LNCaP clone FGC (cell line): ENCODE measurements at places on chromosomes 13 and 19.

DNA sequence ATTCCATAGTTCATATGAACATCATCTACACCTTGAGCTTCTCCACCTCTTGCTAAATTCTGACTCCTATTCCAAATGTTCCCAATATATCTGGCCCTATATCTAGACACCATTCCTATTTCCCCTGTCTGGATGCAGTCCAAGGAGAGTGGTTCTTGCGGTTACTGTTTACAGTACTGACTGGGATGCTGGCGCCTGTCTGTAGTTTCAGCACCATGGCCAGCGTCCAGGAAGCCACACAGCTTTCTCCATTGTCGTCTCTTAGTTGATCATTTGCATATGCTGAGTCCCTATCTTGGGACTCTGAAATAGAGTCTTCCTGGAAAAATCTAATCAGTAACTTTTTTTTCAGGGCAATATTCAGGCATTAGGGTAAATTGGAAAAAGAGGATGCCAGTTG, 14.9 kb downstream of the LAIR2 start:
- peak; percentile 38 for DNase-seq

DNA sequence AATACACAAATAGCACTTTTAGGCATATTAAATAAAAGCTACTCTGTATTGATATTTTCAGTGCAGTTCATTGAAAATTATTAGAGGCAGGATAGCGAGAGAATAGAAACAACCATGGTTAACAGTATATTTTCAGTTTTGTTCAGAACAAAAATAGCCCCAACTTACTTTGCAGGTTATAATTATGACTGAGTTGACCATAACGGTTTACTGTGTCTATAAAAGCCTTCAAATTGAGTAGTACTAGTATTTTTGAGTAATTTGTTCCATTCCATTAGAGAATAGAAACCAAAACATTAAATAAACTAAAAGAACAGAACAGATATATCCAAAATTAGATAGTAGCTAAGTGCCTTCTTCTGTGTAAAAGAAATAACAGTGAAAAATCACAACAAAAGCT, 1108.4 kb upstream of the PCDH20 start:
- no peak for DNase-seq

GRCh38 chr13:80012251-80012650, 328.7 kb downstream of the SPRY2 start:
- no peak for DNase-seq

DNA sequence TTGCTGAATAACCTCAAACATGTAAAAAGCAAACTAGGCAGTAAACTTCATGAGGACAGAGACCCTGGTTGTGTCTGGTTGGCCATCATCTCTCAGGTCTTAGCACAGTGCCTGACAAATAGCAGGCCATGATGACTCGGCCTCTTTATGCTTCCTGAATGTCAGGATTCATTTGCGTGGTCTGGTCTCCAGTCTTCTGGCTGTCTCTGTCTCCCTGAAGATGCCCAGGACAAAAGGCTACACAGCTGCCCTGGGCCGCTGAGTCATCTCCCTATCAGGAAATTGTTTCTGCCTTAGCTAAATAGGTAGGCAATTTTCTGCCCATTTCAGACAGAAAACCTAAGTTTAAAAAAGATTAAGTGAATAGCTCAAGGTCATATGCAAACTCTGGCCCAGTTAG, 84.1 kb upstream of the FNDC3A start:
- DNase-seq: no peak

- no peak for DNase-seq
Measured at GRCh38 chr13:32887617-32888016, 128.6 kb upstream of the KL start.

- no peak for DNase-seq
Measured at GRCh38 chr19:38055010-38055409, 148.0 kb downstream of the SIPA1L3 start.

GRCh38 chr19:33957804-33958203, 161.1 kb downstream of the KCTD15 start:
- no peak for DNase-seq

- no peak for DNase-seq
Measured at GRCh38 chr19:38049105-38049649, 142.2 kb downstream of the SIPA1L3 start.

DNA sequence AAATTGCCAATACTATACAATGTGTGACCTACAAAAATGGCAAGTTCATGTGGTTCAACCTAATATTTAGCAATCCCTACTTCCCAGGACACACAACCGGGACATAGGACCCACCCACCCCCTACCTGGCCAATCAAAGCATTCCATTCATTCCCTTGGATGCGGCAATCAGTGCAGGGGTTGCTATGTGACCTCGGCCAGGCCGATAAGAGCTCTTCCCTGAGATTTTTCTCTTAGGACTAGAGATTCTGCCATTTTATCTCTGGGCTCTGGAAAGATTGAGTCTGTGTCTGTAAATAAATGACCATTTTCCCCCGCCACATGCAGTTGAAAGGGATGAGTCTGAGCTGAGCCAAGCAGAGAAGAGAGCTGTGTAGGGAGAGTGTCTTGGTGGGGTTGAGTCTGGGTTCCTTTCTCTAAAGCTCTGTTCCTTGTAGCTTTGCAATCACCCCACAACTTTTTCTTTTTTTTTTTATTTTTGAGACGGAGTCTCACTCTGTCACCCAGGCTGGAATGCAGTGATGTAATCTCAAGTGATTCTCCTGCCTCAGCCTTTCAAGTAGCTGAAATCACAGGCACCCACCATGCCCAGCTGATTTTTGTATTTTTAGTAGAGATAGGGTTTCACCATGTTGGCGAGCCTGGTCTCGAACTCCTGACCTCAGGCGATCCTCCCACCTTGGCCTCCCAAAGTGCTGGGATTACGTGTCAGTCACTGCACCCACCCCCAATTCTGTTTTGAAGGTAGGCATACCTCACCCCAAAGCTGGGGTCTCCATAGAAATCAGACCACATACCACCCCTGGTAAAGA, 7.4 kb downstream of the IFNL1 start:
- DNase-seq: no peak

DNA sequence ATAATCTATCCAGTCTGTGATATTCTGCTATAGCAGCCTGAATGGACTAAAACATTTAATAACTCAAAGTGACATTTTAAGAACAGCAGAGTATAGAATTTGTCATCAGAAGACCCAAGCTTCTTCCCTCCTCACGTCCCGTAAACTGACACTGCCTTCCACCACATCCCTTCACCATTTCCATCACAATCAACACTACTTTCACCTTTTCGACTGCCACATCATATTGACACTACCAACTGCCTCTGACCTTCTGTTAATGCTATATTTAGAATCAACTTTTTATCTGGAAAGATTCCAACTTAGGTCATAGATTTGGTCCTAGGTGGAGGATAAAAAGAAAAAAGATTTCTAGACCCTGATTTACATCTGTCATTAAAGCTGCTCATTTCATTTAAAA, 39.6 kb downstream of the STOML3 start:
- DNase-seq: no peak

DNA sequence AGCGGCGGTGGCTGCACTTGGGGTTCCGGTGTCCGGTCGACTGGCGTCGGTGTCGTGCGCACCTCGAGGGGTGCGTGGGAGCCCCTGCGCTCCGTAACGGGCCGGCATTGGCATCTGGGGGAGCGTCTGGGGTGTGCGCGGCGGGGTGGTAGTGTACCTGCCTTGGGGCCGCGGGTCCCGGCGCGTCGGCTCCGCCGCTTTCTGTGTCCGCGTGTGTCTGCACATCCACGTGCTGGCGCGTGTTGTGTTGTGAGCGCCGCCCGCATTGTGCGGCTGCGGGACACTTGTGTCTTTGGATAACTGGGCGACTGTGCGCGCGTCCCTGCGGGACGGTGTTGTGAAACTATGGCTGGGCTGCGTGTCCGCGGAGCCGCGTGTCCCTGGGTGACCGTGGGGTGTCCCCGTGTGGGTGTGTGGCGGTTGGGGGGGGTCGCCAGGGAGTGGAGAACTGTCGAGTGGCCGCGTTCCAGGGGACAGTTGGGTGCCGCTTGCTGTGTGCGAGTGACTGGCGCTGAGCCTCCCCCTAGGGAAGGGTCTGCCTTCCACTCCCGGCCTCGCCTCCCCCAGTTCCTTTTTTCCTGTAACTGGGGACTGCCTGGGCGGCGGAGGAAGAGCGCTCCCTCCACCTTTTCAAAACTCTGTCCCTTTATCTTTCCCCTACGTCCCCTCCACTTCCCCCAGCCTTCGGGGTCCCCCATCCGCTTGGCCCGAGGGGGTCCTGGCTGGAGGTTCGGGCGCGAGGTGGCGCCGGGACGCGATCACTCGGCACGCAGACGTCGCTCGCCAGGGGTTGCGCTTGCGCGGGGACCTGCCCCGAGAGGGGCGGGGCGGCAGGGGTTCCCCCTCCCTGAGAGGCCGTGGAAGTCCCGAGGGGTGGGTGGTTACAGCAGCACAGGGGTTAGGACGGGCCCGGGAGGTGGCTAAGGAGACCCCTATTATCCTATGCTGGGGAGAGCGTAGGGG, 5.7 kb upstream of the NFIC start:
- no peak for DNase-seq

- DNase-seq: no peak
Measured at GRCh38 chr13:50527612-50528509, 315.6 kb downstream of the DLEU7 start.

DNA sequence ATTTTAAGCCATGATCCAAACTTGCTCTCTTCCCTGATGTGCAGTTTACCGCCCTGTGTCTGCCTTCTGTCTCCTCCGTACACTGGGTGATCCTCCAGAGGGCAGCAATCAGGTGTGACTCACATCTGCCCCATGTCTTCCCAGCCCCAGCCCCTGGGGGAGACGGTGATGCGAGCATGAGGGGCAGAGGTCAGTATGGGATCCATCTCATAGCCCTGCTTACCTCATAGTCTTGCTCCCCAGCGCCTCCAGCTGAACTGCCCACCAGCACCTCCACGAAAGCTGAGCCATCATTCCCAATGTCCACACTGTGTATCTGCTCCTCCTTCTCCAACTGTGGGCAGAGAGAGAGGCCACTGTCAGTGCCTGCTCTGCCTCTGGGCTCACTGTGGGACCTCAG, 14.6 kb downstream of the XRCC1 start:
- DNase-seq: no peak

DNA sequence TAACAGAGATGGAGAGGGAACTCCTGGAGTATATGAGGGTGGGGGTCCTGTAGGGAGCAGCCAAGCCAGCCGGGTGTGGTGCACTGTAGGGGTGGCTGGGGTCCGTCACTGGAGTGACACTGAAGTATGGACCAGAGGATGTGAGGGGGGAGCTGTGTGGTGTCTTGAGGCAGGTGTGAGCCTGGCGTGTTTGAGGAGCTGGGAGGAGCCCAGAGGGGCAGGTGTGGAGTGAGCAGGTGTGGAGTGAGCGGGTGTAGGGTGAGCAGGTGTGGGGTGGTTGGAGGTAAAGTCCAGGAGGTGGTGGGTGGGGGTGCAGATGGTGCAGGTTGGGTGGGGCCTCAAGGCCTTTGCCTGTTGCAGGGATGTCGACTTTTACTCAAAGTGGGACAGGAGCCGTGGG, 5.9 kb downstream of the B3GNT8 start:
- no peak for DNase-seq

DNA sequence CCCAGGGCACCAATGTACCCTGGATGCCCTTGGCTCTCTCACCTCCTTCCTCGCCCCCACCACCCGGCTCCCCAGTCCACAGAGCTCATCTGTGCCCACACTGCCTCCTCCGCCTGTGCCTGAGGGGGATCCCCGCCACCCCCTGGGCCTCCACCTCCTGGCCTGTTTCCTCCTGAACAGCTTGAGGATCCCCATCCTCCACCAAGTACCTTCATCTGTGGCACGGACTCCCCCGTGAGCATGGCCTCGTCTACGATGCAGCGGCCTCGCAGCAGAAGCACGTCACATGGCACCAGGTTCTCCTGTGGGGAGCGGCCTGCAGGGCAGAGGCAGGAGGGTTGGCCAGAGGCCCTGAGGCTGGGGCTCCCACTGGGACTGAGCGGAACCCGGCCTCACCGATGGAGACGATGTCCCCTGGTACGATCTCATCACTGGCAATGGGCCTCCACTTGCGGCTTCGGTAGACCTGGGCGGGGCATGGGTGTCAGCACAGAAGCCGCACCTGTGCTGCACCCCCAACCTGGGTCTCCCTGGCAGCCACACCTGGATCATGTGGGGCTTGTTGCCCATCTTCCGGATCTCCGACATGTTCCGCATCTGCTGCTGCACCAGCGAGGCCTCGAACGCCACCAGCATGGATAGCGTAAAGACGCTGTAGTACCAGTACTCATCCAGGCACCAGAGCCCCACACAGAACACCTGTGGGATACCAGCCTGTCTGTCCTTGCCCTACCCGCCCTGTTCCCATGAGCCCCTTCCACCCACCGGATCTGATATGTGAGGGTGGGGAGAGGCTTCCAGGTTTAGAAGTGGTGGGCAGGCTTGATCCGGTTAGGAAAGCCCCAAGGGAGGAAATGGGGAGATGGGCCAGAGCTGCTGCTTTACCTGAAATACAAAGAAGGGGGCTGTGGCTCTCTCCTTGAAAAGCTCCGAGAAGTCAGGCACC, 6.8 kb downstream of the ATP13A1 start:
- DNase-seq: no peak

DNA sequence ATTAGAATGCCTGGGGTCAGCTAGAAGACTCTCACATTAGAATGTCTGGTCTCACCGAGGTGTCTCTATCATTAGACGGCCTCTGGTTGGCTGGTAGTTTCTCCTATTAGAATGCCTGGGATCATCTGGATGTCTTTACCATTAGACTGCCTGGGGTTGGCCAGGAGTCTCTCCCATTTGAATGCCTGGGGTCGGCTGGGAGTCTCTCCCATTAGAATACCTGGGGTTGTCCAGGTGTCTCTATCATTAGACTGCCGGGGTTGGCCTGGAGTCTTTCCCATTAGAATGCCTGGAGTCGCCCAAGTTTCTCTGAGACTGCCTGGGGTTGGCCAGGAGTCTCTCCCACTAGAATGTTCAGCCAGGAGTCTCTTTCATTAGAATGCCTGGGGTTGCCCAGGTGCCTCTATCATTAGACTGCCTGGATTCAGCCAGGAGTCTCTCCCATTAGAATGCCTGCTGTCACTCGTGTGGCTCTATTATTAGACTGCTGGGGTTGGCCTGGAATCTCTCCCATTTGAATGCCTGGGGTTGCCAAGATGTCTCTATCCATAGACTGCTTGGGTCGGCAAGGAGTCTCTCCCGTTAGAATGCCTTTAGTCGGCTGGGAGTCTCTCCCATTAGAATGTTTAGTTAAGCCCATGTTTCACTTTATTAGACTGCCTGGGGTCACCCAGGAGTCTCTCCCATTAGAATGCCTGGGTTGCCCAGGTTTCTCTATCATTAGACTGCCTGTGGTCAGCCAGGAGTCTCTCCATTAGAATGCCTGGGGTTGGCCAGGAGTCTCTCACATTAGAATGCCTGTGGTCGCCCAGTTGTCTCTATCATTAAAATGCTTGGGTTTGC, 1467.8 kb downstream of the UQCRFS1 start:
- no peak for DNase-seq

GRCh38 chr13:109151696-109152095, 522.3 kb downstream of the MYO16 start:
- no peak for DNase-seq

GRCh38 chr19:1648459-1648849, 4.0 kb downstream of the TCF3 start:
- no peak for DNase-seq

- DNase-seq: no peak
Measured at GRCh38 chr13:112636401-112636975, 48.5 kb upstream of the TUBGCP3 start.

- DNase-seq: no peak
Measured at GRCh38 chr19:12166626-12167025, 3.7 kb downstream of the ZNF136 start.

- no peak for DNase-seq
Measured at GRCh38 chr19:46725859-46726393, 9.0 kb upstream of the PRKD2 start.
